ENCODE measurements at places on chromosomes 13 and 19.

DNA sequence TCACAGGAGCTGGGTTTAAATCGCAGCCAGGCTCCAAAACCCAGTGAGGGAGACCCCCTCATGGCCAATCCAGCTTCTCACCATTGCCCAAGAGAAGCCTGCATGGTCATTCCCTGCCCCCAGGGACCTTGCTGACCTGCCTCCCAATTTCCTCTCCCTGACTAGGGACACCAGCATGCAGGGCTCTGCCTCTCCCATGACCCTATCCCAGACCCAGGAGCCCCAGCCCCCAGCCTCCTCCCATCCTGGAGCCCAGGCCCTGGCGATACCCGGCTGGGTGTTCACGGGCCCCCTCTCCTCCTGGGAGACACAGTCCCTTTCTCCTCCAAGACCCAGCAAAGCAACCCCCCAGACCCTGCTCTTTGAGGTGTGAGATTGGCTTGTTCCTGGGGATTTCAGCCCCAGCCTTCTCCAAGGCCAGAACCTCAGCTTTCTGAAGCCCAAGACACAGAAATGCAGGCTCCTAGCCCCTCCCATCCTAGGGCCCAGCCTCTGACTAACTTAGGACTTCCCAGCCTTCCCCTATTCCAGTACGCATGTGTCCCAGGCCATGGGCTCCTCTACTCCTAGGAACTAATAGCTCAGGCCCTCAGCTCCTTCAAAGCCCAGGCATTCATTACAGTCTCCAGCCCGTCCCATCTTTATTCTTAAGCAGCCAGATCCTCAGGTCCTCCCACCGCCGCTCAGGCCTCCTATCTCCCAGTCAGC lies 1.1 kb downstream of the GYS1 start:
- no peak for DNase-seq

- DNase-seq, result no peak
Measured at GRCh38 chr19:30056580-30056979, 114.5 kb downstream of the URI1 start.

DNA sequence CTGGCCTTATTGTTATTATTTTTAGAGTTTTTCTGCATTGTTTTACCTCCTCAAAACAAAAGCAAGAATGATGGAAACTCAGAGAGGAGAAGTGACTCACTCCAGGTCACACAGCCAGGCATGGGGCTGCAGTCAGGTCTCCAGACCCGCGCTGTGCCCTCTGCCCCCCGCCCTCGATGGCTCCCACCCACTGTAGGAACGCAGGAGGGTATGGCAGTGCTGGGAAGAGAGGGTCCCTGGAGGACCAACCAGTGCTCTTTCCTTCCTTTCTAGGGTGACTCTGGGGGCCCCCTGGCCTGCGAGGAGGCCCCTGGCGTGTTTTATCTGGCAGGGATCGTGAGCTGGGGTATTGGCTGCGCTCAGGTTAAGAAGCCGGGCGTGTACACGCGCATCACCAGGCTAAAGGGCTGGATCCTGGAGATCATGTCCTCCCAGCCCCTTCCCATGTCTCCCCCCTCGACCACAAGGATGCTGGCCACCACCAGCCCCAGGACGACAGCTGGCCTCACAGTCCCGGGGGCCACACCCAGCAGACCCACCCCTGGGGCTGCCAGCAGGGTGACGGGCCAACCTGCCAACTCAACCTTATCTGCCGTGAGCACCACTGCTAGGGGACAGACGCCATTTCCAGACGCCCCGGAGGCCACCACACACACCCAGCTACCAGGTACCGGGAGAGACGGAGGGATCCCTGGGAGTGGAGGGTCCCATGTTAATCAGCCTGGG lies 5.6 kb downstream of the TIMM13 start:
- DNase-seq, result no peak

DNA sequence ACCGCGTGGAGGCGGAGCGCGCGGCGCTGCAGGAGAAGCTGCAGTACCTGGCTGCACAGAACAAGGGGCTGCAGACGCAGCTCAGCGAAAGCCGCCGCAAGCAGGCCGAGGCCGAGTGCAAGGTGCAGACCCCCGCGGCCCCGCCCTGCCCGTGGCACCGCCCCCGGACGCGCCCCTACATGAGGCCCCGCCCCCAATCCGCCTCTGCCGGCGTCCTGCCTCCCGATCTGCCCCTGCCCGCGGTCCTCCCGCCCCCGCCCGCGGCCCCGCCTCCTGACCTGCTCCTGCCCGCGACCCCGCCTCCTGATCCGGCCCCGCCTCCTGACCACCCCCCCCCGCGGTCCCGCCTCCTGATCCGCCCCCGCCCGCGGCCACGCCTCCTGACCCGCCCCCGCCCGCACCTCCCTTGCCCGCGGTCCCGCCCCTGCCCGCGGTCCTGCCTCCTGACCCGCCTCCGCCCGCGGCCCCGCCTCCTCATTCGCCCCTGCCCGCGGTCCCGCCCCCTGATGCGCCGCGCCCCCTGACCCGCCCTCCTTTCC lies 11.7 kb downstream of the PRR36 start:
- peak; percentile 67 for DNase-seq

DNA sequence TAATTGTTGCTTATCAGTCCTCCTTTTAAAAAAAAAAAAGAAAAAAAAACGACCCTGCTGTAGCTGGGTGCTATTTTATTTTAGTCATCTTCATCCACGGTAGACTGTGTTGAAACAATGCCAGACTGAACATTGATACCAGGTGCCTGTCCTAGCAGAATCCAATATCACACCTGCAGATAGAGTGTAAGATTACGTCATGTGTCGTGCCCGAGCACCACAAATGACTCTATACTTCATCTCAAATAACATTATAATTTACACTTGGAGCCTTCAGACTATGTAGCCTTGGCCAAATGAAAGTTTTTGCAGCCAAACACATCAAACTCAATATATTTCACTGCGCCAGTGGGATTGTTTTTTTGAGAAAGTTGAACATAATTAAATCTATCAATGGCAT lies 410.6 kb downstream of the FGF9 start:
- no peak for DNase-seq

DNA sequence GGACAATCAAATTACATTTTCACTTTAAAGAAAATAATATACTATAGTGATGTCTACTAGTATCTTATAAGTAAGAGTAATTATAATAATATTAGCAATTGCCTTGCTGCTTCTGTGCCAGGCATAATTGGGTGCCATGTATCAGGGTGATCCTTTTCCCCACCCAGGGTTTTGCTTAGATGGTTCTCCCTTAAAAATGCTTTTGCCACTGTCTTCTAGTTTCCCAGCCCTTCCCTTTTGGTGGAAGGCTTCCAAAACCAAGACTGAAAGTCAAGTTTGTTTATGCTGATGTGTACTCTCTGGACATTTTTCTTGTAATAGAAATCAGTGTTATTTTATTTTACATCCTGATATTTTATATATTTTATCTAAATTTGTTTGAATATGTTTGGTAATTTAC lies 77.8 kb downstream of the ITGBL1 start:
- no peak for DNase-seq

DNA sequence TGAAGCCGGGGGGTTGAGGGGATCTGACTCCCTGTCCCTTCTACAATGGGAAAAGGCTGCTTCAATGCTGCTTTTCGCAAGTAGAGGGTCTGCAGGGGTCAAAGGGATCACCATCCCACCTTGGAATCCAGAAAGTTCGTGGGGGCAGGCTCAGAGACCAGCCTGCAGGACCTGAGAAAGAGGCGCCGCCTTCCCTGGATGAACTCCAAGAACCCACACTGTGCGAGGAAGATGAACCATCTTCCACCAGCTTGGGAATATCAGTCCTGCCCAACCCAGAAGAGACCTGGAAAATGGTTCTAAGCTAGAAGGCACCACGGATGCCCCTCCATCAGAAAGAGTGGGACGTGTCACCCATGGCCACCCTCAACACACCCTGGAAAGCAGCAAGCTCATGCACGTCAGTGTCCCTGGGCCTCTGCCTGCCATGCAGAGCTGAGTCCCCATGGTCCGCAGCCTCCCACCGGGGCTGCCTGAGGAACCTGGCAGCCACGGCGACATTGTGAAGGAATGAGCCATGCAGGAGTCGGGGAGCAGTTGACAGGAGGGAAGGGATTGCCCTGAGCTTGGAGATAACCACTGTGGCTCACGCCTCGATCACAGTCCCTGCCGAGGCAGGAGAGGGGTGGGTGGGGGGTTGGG lies 14.6 kb downstream of the RAB3D start:
- no peak for DNase-seq

DNA sequence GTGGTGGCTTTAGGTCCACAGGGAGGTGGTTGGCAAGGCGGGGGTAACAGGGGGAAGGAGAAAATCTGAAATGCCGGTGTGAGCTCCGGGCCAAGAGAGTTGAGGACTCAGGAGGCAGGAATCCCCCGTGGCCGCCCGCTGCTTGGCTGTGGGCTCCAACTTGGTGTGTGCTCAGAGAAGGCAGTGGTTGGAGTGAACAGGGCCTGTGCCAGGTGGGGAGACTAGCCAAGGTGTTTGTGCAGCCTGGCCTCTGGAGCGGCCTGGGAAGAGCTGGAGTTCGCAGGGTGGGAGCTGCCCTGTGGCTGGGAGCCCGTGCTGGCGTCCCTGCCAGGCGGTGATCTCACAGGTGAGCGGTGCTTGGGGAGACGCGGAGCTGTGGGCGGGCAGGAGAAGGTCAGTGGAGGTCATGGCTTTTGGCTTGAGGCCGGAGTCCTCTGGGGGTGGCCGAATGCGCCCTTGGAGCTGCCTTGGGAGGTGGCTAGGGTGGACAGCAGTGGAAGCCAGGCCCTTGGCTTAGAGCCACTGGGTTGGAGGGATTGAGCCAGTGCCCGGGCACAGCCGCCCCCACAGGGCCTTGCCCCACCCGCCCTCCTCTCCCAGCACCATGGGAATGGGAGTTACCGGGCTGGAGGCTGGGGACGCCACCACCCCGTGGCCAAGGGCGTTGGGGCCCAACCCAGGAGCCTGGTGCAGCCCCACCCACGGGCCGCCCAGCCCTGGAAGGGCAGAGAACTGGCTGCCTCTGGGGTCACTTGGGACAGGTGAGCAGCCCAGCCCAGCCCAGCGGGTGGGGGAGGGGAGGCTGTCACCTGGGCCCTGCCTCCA lies 7.1 kb upstream of the CIRBP start:
- DNase-seq, result no peak

- no peak for DNase-seq
Measured at GRCh38 chr19:32223595-32224370, 121.6 kb upstream of the ZNF507 start.

- DNase-seq, result no peak
Measured at GRCh38 chr13:65943024-65943423, 1287.1 kb downstream of the PCDH9 start.

DNA sequence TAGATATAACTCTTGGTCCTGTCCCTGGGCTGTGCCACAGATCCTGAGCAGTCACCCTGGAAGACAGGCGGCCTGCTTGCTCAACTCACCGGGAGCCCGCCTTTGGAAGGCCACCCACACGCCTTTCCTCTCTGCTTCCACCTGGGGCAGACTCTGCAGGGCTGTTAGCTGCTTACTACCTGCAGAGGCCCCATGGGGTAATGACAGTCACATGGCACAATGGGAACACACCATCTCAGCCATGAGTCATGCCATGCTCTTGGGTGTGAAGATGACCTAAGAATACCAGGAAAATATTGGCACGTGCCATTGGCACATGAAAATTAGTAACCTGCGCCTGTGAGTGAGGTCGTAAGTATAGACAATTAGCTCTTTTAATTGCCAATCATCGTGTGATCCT lies 108.6 kb downstream of the COL4A2 start:
- DNase-seq, result no peak

- DNase-seq, result no peak
Measured at GRCh38 chr13:100075700-100076587, 12.9 kb upstream of the PCCA start.

DNA sequence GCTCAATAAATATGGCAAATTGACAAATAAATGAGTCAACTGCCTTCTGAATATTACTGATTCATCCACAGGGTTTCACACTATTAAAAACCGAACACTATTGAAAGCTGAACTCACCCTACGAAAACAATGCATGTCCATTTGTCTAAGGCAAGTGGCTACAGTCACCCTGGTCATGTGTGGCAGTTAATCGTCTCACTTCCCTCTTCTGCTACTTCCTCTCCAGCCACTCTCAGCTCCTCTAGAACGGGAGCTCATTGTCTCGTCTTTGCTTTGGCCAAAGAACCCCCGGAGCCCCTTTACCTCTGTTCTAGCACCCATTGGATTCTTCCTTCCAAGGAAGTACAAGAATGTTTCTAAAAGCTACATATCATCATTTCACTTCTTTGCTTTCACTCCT lies 74.4 kb upstream of the ZNF599 start:
- DNase-seq, result no peak

- DNase-seq, result no peak
Measured at GRCh38 chr13:63351533-63351932, 1935.9 kb upstream of the PCDH20 start.

- no peak for DNase-seq
Measured at GRCh38 chr19:48720251-48720612, 707 bp upstream of the MAMSTR start.

GRCh38 chr19:18855647-18856384 lies 24.1 kb downstream of the UPF1 start:
- DNase-seq, result no peak

- no peak for DNase-seq
Measured at GRCh38 chr13:39768962-39769361, 113.5 kb downstream of the COG6 start.

GRCh38 chr19:22604571-22605274 lies 29.4 kb upstream of the ZNF492 start:
- no peak for DNase-seq

DNA sequence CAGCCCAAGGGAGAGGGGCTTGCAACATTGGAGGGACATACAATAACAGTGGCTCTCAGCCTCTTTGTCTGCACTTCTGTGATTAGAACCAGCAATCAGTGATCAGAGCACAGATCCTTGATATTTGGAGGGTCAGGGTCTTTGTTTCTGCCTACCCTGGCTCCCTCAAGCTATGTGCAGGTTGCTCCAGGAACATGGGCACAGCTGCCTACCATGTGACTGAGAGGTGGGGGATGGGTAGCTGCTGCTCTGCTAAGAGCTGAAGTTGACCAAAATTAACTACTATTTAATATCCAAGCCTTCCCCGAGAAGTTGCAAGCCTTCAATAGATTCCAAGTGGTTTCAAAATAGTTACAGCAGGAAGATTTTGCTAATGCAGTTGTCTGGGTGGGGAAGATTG lies 202.6 kb downstream of the ZIC5 start:
- DNase-seq, result no peak

DNA sequence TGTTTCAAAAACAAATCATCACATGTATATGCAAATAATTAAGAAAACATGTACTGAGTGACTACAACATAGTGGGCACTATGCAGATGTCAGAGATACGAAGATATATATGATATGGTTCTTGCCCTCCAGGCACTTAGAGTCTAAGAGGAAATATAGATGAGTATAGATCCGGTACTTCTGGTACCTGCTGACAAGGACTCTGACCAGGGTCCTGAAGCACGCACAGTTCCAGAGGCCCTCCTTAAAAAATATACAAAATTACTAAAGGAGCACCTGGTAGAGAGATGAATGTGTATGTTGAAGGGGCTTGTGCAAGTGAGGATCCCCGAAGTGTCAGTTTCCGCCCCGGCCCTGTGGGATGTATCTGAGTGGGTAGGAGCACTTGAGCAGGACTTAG lies 31.3 kb downstream of the MTUS2 start:
- DNase-seq, result no peak

All from brain (organoid and tissue), 16 donors.